ENCODE measurements at places on chromosomes 1 and 21.

- DNase-seq: peak; percentile 91
Observed at GRCh38 chr1:36224537-36225282, 467 bp downstream of the THRAP3 start.

DNA sequence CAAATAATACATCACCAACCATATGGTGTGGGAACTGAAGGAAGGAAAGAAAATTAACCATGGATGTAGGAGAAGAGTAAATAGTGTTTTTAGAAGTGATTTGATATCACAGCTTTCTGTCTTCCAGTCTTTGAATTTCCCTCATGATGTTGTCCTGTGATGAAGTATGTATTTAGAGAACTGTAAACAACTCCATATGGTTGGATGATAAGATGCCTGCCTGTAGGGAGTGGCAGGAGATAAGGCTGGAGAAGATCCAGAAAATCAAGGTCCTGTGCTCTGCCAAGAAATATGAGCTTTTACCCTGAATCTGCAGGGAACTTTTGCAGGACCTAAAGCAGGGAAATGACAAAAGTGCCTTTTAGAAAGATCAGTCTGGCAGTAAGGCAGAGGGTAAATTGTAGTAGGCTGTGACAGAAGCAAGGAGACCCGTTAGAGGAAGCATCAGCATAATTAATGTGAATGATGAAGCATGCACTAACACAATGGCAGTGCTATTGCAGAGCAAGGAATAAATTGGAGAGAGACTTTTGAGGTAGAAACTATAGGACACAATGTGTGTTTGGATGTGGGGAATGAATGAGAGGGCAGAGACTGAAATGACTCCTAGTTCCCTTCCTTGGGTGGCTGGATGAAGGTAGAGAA, 21.9 kb downstream of the CEPT1 start:
- peak; percentile 40 for DNase-seq

DNA sequence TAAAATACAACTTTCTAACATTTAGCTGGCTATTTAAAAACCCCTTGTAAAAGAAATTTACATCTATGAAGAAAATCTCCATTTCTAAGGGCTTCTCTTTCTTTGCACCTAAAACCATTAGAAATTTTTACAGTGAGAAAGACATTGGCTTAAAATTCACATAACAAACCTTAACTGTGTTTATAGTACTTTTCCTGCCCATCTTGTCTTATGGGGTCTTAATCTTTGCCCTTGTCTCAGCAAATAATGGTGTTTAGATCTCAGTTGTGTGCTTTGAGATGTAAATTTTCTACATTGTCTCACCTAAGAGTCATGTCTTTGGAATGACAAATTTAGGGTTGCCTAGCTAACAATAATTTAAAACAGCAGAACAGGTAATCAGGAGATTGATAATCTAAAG, 71.5 kb downstream of the DDAH1 start:
- DNase-seq: no peak

DNA sequence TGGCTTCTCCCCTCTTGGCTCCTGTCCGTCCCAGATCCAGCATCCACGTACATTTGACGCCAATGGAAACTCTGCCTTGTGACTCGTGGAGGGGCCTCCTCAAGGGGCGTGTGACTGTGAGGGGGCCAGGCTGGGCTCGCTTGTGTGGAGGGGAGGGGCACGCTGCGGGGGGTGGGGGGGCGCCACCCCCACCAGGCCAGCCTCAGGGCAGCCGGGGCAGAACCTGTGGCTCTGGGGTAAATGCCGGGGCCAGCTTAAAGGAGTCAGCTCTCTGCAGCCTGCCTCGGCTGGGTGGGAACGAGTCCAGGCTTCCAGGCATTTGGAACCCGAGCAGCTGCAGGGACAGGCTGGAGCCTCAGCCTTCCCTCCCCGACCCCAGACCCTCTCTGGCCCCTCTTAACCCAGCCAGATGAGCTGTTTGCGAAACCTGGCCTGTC, 94.1 kb downstream of the SIK1 start:
- DNase-seq: peak; percentile 70

DNA sequence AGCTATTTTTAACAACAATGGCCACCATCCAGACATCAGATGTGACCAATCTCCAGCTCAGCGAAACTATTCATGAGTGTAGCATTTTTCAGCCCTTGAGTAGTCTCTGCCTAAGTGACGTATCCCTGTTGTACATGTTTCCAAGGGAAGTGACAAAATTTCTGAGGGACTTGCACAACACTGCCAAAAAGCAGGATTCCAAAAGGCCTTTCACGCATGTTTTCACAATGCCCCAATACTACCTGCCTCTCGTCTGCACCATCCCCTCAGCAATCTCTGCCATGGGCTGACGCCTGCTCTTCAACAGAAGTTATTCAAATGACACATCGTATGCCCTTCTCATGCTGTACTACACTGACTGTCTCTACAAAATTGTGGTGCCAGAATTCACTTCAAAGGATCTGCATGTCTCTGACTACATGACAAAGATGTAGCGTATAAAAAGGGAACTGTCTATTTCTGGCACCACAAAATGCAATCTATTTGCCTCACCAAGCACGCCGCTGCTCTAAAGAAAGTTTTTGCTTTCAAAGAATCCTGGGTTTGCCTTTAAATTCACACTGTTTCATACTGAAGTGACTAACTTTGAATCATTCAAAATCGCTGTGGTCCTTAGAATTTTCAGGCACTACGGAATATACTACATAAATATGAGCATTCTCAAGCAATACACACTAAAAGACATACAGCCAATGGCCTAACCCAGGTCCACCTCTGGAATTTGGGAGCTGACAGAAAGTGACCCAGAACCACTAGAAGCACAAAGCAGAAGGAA, 32.9 kb downstream of the JAK1 start:
- peak; percentile 99 for DNase-seq

DNA sequence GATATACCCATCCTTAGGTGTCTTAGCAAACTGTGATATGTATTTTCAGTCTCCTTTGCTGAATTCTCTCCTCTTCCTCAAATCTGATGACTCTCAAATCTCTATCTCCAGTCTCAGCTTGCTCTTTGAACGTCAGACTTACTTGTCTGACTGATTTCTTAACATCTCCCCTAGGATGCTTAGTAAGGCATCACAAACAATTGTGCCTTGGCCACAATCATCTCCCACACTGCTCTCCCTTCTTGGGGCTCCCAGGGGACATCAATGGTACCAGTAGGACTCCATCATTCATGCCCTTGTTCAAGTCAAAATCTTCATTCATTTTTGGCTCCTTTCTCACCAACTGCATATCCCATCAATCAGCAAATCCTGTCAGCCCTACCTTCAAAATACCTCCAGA, 42.0 kb downstream of the GNG12 start:
- peak; percentile 30 for DNase-seq

DNA sequence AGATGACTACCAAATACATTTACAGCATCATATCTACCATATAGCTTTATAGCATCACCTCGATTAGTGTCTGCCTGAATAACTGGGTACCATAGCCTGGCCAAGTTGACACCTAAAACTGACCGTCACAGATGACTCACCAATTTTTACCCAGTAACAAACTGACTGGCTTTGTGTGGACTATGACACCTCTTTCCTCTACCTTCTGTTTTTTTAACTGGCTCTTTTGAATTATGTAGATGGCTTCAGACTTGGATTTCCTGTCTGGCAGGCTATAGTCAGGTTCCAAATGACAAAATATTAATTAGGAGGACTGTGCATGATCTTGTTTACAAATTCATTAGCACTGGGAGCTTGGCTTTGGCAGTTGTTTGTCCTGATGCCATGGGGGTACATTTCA, 360.3 kb downstream of the TGFB2 start:
- no peak for DNase-seq

- no peak for DNase-seq
Observed at GRCh38 chr1:51691920-51692319, 75.0 kb downstream of the OSBPL9 start.

DNA sequence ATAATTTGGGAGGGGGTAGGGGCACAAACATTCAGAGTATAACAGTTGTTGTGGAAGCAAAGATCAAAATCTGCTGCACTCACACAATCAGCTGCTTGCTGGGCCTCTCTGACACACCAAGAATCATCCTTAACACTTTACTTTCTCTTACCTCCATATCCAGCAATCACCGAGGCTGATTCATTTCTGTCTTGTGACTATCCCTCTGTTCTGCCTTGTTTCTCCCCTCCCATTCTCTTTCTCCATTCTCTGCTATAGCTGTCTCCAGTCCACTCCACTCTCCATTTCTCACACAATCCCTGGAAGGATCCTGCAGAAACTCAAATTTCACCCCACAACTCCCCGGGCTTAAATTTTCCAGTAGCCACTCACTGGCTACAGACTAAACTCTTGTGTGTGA, 91.8 kb upstream of the NGF start:
- no peak for DNase-seq

GRCh38 chr1:157119448-157119847, 18.7 kb downstream of the ETV3 start:
- no peak for DNase-seq

GRCh38 chr1:165612062-165612461, 19.0 kb upstream of the MGST3 start:
- no peak for DNase-seq

GRCh38 chr1:232835166-232835565, 29.9 kb downstream of the MAP10 start:
- no peak for DNase-seq

DNA sequence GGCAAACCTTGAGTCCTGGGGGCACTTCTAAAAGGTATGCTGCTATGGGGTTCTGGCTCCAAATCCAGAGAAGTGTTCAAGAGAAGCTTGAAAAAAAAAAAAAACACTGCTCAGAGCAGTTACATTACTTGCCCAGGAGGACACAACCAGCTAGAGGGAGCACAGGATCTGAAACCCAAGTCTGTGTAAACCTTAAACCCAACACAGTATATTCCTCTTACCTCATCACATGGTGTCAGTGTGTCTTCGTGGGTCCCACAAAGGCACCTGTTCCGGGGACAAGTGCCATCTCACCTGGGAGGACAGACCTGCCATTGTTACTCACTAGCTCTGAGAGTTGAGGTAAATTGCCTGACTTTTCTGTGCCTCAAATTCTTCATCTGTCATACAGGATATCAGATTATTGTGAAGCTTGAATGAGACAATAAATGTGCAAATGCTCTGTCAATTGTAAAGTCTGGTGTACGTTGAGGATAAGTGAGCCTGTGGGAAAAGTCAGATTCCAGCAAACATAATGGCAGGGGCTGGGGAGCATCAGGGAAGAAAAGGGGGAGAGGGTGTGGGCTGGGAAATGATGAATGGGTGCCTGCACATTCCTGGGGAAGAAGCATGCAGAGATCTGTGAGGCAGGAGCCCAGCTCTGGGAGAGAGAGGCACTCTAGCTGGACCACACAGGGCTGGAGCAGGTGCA, 170.4 kb upstream of the ZC3H12A start:
- DNase-seq: no peak

DNA sequence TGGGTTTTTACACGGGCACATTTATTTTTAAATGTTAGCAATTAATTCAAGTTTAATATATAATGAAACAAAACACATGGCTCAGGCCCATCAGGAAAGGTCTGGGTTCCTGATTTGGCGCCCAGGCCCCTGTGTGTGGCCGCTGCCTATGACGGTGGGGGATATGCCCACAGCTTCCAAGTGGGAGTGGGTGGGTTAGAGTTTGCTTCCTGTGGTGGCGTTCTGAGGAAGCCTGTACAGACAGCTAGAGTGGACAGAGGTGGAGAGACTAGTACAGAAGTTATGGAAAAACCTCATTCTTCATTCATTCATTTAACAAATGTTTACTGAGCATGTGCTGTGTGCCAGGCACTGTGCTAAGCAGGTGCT, 22.4 kb upstream of the EPS8L3 start:
- DNase-seq: no peak

- no peak for DNase-seq
Observed at GRCh38 chr1:226596531-226597165, 48.1 kb downstream of the STUM start.

DNA sequence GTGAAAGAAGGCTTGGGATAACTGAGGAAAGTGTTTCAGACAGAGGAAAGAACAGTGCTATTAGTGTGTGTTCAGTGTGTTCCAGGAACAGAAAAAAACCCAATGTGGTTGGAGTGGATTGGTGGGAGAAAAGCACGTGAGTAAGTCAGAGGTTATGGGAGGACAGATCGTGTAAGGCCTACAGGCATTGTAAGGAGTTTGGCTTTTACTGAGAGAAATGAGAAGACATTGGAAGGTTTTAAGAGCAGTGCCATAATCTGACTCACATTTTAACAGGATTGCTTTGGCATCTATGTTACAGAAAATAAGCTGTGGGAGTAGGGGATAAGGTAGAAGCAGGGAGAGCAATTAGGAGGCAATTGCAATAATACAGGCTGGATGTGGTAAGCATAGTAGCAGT, 4.8 kb downstream of the ARPC5 start:
- peak; percentile 58 for DNase-seq

DNA sequence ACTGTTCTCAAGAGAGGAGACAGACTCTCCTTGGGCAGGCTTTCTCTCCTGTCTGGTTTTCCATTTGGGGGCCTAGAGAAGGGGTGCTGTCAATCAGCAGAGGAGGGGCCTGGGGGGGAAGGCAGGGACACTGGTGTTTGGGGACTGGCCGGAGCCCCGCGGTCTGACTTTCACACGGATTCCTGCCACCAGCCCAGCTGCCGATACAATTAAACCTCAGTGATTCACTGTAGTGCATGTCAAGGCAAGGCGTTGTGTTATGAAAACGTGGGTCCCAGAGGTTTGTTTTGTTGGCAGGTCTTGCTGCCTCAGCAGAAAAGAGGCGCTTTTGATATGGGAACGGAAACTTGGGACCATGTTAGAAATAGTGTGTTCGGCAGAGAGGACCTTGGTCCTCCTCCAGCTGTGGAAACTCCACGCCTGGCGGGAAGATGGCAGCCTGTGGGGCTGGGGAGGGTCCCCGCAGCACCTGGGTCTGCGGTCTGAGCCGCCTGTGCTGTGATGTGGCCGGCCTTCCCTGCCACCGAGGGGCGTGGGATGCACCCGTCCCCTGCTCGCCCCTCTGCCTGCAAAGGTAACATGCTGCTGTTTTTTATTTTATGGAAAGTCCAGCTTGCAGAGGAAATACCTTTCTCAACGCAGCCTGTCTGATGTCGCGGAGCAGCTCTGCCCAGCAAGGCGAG, 47.6 kb downstream of the SPSB1 start:
- peak; percentile 30 for DNase-seq

DNA sequence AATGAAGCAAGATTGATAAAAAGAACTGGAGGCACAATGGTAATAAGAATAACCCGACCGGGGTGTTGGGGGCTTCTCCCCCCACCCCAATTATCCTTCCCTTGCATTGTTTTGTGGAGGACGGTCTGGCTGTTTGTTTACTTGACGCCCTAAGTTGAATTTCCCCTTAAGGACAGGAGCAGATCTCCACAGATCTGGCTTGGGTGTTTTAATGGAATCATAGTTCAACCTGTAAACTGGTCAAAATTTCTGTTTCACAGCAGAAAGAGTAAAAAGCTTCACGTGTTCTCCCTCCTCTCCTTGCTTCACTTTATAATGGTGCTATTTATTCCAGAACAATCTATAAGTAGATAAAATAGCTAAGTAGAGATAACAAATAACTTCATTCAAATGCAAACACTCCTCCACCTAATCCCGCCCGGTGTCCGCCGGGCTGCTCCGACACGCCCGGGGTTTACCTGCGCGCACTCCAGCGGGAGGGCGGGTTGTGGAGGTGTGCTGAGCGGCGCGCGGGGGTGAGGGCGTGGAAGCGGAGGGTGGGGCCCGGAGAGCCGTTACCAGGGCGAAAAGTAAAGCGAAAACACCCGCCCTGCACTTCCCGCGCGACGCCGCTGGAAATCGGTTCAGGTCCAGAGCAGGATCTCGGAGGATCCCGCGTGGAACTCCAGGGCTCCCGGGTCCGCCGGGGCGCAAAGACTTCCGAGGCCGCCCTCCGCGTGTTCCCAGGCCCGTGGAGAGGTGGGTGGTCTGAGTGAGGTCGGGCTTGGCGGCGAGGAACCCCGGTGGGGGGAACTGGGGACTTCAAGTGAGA, 2.0 kb upstream of the ATF3 start:
- no peak for DNase-seq
